ENCODE measurements at places on chromosomes 3 and 15.

DNA sequence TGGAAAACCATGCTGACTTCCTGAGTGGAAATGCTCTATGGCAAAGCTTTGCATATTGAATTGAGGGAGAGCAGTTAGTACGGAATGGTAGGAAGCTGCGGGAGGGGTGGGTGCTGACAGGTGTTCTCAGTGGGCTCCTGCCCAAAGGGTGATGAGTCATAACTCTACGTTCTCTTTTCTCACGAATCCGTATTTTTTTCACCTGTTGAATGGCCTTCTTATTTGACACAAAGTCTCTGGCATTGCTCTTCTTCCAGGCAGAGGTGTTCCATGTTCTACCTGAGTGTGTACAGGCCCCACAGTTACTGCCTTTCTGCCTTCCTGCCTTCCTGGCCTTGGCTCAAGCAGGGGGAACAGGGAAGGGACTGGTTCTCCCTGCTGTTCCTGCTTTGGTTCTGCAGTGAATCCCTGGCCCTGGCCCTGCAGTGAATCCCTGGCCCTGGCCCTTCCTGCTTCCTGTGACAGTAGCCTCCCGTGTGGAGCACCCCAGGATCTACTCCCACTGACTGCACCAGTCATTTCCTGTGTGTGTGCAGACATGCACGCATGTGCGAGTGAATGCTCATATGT lies 31.9 kb downstream of the TRAK1 start:
- DNase-seq: peak; percentile 70

DNA sequence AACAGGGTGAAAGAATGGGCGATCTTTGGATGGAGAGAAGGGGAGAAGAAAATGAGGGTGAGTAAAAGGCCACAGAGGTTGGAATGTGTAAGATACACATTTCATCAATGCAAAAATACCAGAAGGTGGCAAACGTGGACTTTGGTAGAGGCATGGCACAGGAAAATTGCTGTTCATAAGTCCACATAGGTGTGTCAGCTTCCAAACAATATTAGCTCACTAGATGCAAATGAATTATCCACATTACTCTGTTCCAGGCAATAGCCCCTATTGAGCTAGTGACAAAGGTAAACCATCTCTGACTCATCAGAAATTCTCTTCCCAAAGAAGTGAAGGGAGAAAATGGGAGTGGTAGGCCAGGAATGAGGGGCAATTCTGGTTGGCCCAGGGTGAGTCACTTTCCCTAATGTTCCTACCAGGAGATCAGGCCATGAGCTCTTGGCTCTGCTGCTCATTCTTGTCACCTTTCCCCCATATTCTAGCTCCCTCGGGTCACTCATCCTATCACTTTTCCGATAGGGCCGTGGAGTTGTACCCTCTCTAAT lies 19.9 kb downstream of the ACKR2 start:
- no peak for DNase-seq

GRCh38 chr3:139527265-139527664 lies 12.3 kb downstream of the RBP1 start:
- no peak for DNase-seq

DNA sequence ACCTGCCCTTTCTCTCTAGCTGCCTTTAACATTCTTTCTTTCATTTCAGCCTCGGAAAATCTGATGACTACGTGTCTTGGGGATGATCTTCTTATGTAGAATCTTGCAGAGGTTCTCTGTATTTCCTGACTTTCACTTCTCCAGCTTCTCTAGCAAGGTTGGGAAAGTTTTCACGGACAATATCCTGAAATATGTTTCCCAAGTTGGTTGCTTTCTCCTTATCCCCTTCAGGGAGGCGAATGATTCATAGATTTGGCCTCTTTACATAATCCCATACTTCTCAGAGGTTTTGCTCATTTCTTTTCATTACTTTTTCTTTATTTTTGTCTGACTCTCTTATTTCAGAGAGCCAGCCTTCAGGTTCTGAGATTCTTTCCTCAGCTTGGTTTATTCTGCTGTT lies 62.1 kb upstream of the CCDC54 start:
- peak; percentile 1 for DNase-seq

GRCh38 chr3:9898467-9899241 lies 4.0 kb upstream of the IL17RE start:
- DNase-seq: no peak

- DNase-seq: no peak
These were observed 8.8 kb downstream of the ADPRH start for GRCh38 chr3:119588112-119588511.

DNA sequence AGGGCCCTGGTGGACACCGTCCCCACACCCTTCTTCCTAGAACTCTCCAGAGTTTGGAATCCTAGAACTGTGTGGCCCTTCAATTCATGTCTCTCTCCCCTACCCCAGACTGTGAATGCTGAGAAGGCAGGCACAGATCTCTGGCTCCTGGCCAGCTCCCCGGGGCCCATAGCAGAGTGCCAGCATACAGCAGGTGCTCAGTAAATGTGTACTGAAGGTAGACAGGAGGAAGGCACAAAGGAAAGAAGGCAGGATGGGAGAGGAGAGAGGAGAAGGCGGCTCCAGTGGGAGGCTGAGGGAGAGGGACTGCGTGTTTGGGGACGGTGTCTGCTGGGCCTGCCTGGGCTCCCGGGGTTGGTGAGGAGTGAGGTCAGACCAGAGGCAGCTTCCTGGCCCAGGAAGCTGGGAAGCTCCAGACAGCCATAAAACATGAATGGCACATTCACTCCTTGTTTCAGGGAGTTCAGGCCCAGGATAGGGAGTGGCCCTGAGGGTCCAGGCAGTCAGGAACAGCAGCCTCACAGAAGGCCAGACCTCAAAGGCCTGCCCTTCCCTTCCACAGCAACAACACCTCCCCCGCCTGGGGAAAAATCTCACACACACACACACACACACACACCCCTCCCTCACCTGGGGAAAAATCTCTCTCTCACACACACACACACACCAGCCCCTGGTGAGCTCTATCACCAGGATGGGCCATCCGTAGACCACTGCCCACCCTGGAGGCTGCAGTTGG lies 137.1 kb upstream of the PRR20G start:
- no peak for DNase-seq

- no peak for DNase-seq
These were observed 10.0 kb upstream of the PLXNA1 start for GRCh38 chr3:126972866-126973265.

GRCh38 chr3:64588380-64588779 lies 99.4 kb downstream of the ADAMTS9 start:
- DNase-seq: no peak

DNA sequence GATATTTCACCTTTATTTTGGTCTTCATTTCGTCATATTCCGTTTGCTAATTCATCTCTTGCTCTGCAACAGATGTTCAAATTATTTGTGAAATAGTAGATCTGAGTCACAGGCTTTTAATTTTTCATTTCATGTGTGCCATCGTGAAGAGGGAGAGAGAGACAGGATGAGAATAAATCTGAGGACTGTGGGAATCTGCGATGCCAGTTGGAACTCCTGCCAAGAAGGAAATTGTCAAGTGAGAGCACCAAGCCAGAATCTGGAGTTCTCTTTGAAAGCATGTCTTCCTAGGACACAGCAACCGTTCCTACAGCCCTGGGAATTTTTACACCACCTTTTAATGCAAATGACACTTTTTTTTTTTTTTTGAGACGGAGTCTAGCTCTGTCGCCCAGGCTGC lies 48.8 kb downstream of the NSMCE3 start:
- DNase-seq: no peak

DNA sequence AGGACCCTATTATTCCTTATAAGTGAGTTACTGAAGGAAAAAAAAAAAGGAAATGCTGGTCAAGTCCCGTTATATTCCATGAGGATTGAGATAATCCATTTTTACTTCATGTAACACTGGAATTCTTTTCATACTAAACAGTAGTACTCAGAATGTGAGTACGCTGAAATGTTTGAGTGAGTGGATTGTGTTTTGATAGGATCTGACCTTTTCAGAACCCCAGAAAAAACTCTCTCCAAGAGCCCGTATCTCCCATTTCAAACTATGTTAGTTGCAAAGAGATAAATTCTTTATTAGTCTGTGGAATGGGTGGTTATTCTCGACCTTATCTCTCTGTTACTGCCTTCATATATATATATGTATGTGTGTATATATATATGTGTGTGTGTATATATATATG lies 2.5 kb upstream of the LPP start:
- peak; percentile 55 for DNase-seq

- no peak for DNase-seq
These were observed 3.4 kb downstream of the PP2D1 start for GRCh38 chr3:20008646-20009045.

- DNase-seq: no peak
These were observed 36.3 kb upstream of the FAM107A start for GRCh38 chr3:58613236-58614132.

DNA sequence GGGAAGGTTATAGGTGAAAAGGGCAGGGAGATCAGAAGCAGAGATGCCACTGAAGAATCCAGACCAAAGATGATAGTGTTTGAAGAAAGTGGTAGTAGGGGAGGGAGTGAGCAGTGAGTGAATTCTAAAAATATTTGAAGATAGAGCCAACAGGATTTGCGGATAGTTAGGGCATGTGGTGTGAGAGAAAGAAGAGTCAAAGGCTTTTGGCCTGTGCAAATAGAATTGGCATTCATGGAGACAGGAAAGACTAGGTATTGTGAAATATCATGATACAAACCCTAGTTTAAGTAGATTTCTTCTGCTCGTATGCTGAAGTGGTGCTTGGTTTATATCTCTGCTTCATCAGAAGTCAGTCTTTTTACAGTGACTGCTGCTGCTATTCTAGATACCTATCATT lies 224.2 kb upstream of the CFAP20DC start:
- no peak for DNase-seq

DNA sequence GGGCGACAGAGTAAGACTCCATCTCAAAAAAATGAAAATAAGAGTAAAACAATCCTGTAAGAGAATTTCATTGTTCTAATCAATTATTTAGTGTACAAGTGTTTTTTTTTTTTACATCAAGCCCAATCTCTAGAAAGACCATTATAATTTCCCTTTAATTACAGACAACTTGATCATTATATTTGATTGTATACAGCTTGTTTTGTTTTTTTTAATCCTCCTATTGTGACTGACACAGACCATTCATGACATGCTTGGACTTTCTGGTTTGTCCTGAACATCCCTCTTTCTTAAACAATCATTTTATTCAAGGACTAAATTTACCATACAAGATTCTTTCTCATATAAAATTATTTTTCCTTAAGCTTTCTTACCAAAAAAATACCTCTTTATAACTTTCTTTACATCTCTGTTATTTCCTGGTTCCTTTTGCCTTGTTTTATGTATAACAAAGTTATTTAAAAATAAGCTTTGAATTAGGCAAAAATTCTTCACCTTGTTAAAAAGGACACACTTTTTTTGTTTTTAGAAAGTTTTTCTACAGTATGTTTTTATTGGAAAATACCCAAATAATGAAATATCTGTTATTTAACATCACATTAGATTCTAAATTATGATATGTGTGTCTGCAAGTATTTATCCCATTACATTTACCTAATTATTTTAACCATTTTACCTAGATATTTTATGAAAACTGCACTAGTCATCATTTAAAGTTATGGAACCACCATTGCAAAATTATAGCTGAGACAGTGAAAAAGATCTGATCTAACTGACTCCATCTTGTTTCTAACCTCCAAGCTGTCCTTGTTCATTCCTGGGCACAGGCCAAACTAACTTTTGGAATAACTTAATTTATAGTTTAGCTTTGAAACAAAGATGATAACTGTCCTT lies 26.1 kb upstream of the GFM1 start:
- DNase-seq: no peak

GRCh38 chr3:17356585-17356984 lies 385.8 kb downstream of the TBC1D5 start:
- no peak for DNase-seq

- no peak for DNase-seq
These were observed 17.8 kb downstream of the GCSAM start for GRCh38 chr3:112115161-112115739.

- DNase-seq: no peak
These were observed 18.6 kb downstream of the DNAJB11 start for GRCh38 chr3:186589121-186589520.

- DNase-seq: no peak
These were observed 74.7 kb downstream of the DNAJB8 start for GRCh38 chr3:128392021-128392420.

GRCh38 chr3:187807086-187807862 lies 62.0 kb upstream of the BCL6 start:
- peak; percentile 36 for DNase-seq

DNA sequence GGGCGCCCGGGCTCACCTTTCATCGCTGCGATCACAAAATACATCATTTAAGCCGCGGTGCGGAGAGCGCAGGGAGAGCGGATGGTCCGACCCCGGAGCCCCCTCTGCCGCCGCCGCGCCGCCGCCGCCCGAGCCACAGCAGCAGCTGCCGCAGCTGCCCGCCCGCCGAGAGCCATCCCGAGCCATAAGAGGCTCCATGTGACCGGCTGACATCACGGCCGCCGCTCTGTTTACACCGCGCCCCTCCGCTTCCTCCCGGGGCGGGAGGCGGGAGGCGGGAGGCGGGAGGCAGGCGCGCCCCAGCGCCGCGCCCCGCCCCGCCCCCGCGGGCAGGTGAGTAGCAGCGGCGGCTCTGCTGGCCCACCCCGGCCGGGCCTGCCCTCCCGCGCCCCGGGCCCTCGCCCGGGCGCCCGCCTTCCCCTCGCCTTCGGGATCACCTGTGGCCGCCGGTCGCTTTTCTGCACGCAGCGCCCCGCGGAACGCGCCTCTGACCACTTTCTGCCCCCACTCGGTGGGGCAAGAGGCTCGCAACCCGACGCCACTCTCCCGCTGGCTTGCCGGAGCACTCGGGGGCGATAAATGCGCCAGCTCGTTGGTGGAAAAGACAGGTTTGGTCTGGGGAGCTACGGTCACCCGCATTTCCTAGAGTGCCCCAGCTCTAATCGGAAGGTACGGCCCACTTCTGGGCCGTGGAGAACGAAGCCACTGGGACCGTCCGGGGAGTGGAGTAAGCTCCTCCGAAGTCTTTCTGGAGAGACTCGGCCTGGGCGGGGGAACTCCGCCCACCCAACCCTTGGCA lies 113.6 kb upstream of the ICE2 start:
- DNase-seq: peak; percentile 29

- peak; percentile 92 for DNase-seq
These were observed 40.9 kb downstream of the CBLB start for GRCh38 chr3:105827959-105828358.

GRCh38 chr3:134970895-134971294 lies 175.8 kb downstream of the EPHB1 start:
- DNase-seq: no peak

Data from brain microvascular endothelial cell (primary cell).